ENCODE measurements at places on chromosomes 7 and 10. TPM values are rescaled to one million over a fixed set of nuclear protein-coding genes. Genes with fewer than 3 reads are reported as not detected.

Gene FAM25C
- total RNA-seq = not detected

Gene SH3PXD2A
- 40.8 TPM for total RNA-seq

Gene ELOVL3
- 0.24 TPM for total RNA-seq

Gene PDCD11
- 14.9 TPM for total RNA-seq

Gene PGAM2
- total RNA-seq = 0.29 TPM

Gene NT5C2
- total RNA-seq = 89.5 TPM

Gene PRKCQ
- total RNA-seq = 0.94 TPM

DNA sequence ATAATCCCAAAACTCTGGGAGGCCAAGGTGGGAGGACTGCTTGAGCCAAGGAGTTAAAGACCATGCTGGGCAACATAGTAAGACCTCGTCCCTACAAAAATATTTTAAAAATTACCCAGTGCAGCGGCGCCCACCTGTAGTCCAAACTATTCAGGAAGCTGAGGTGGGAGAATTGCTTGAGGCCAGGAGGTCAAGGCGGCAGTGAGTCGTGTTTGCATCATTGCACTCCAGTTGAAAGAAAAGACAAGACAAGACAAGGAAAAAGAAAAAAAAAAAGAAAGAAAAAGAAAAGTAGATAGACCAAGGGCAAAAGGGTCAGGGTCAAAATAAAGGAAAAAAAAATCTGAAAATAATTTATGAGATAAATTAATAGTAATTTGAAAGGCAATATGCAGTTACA is 5.8 kb downstream of the ANXA7 start:
- no peak for DNase-seq

DNA sequence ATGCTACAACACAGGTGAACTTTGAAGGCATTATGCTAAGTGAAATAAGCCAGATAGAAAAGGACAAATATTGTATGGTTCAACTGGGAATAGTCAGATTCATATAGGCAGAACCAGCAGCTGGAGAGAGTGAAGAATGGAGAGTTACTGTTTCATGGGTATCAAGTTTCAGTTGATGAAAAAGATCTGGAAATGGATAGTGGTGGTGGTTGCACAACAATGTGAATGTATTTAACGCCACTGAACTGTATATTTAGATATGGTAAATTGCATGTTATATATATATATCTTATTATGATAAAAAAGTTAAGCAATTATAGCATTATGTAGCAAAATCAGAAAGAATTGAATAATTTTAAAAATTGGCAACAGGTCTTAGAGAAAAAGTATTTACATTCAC is 3.9 kb downstream of the LMBR1 start:
- DNase-seq = no peak

DNA sequence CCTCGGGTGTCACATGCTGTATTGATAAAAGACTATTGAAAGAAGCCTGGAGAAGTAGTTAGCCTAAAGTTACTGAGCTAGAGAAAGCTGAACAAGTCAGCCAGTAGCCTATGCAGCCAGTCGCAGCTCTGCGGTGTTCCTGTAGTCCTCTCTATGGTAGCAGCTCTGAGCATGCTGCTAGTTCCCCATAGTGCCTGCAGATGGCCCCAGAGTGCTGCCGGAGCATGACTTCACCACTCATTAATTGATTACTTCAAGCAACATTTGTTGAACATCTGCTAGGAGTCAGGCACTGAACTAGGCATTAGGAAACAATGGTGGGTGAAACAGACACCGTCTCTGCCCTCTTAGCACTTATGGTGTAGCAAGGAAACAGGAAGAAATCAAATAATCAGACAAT is 422.7 kb downstream of the SORCS3 start:
- peak; percentile 22 for DNase-seq

DNA sequence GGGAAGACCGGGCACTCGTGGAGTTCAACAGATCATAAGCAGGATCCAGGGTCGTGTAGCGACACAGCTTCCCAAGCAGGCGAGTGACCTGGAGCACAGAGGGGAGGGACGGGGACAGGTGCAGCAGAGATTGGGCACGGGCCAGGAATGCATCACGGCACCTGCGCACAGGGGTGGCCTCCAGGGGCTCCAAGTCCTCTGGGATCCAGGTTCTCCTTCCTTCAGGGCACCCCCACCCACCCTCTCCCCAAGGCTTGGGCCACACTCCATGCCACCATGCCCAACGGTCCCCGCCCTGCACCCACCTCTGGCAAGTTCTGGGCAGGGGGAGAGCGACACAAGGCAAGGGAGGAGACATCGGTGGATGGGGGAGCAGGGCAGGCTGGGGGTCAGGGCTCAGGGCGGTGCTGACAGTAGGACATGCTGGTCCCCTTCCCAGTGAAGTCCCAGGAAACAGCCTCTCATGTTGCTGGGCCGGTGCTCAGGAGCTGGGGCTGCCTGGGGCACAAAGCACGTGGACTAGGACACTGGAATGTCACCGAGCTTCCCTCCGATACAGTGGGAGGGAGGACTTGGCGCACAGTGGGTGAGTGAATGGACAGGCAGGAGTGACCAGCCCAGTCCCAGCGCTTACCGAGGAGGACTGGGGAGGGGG is 597.3 kb downstream of the PTPRN2 start:
- DNase-seq = no peak

DNA sequence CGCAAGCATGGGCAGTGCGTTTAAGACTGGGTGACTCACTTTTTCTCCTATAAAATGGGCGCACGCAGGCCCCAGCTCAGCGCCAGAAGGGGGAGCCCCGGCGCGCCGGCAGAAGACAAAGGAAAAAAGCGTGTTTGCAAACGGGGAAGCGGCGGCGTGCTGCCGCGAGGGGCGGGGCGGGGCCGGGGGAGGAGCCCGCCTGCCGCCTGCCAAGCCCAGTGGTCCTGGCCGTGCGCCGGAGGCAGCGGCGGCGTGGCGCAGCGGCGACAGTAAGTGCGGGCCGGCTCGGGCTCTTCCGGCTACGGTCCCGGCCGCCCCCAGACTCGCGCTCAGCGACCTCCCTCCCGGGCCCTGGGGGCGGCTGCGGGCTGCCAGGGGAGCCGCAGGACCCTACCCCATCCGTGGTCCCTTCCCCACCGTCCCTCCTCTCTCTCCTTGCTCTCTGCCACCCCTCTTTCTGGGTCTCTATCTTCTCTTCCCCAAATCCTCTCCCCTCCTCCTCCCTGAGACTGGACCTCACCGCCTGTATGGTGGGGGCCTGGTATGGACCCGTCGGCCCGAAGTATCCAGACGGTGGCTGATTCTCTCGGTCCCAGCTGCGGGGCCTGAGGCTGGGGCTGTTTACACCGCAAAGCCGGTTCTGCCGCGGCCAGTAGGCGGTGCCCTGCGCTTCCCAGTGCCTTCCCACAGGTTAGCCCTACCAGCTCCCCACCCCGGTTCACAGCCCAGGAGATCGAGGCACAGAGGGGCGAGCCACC is at the start of gene SLC29A3:
SLC29A3 (plus strand) TSS at position 218 of the 758 bp plus-strand sequence; CDS start at position 269, 51 bp downstream.
- DNase-seq = peak; percentile 87

GRCh38 chr10:133239990-133240389 is 2.3 kb downstream of the VENTX start:
- DNase-seq = no peak

- DNase-seq = no peak
Observed at GRCh38 chr7:127879436-127879835, 151.8 kb downstream of the LRRC4 start.

- no peak for DNase-seq
Observed at GRCh38 chr7:51070151-51070550, 246.5 kb downstream of the COBL start.

DNA sequence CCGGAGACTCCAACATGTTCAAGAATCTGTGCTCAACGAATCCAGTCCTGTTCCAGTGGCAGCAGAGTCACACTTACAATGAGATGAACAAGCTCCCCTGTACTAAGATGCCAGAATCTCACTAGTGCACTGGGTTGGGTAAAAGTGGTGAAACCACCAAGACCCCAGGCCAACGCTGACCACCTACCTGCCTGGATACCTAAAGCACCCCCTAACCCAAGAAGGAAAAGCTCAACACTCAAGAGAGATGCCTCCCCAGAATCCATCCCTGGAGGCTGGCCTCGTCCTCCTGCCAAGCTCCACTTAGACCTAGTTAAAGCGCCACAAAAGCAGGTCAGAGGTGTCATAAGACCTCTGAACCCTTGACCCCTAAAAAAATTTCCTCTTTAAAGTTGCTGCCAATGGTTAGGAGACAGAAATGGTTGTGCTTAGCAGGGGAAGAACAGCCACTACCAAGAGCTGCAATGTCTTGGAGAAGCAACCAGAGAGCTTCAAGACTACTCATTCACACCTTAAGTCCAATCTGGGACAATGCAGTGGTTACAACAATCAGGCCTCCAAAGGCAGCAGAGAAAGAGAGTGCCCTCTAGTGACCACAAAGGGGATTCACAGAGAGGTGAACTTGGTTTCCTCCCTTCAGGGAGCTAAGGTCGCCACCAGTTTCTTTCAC is 94.6 kb upstream of the MACROH2A2 start:
- DNase-seq = peak; percentile 39

- no peak for DNase-seq
Observed at GRCh38 chr10:81655986-81656385, 219.0 kb upstream of the NRG3 start.

Data from colonic mucosa (tissue), 4 donors.